Heart left ventricle (tissue), 16 donors: ENCODE measurements at places on chromosomes 16 and 17. TPM values are rescaled to one million over a fixed set of nuclear protein-coding genes. Genes with fewer than 3 reads are reported as not detected.

The VKORC1 gene
- 60.3 TPM for total RNA-seq

The ELAC2 gene
- 69.8 TPM for total RNA-seq

- no peak for DNase-seq
Observed at GRCh38 chr16:83817022-83817421, 9.2 kb downstream of the HSBP1 start.

GRCh38 chr17:76278952-76279741, 14.0 kb downstream of the UBALD2 start:
- DNase-seq, result peak; percentile 85

DNA sequence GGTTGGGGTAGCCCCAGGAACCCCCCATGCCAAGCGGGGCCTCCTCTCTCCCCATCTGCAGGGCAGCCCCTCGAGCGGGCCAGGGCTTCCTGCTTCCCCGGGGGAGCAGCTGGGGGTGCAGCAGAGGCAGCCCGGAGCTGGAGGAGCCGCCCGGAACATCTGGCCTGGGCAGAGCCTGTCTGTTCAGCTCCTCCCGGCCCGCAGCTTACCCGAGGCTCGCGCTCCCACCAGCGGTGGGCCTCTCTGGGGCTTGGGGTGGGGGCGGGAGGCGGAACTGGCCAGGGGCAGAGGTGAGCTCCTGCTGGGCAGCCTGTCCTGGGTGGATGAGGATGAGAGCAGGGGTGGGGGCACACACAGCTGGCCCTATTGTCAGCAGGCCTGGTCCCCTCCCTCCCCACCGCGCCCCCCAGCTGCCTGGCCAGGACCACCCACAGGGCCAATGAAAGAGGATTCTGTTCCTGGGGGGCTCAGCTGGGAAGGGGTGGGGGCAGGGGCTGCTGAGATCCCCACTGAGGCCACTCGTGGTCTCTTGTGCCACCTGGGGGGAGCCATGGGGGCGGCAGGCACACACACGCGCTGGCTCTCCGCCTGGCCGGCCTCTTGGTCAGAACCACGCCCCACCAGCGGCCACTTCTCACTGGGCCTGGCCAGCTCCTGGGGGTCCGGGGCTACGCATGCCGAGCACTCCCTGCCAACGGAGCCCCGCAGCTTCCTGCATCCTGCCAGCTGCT, 34.7 kb downstream of the BAHCC1 start:
- no peak for DNase-seq

GRCh38 chr17:307741-308507, 44.7 kb downstream of the RPH3AL start:
- peak; percentile 66 for DNase-seq

- peak; percentile 80 for DNase-seq
Observed at GRCh38 chr17:79810130-79811010, 13.5 kb upstream of the CBX8 start.
